Substantia nigra (tissue), 51 donors: ENCODE measurements at places on chromosomes 12 and 14.

- DNase-seq = no peak
Measured at GRCh38 chr12:119627686-119628085, 34.1 kb downstream of the TMEM233 start.

DNA sequence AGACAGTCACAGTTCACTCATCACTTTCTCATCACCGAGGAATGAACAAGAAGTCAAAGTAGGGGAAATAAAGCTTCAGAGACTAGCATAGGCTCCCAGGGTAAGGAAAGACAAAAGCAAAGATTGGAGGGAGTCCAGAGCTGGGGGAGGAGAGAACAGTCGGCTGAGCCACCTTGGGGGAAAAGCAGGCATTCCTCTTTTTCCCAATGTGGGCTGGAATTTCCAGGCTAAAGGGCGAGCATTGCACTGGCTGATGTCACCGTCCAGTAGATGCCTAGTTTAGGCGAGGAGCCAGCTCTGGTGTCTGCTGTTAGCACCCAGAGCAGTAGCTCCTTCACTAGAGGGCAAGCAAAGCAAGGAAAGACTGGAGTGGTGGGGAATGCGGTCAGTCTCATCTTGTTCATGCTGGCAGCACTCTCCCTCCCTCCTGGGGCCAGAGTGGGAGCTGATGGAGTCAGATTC, 8.5 kb upstream of the KRT75 start:
- no peak for DNase-seq

DNA sequence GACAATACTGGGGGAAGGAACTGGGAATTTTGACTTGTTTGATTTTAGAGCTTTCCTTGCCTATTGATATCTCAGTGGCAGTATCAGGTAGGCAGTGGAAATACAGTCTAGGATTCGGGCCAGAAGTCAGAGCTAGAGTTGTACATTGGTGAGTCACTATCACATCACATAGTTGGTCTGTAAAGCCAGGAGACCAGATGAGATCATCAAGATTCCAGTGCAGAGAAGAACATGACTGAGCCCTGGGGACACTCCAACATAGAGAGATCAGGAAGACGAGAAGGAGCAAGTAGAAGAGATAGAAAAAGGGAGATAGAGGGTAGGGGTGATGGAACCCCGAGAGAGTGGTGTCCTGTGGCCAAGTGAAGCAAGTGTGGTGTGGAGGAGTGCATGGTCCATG, 46.6 kb upstream of the NR1H4 start:
- DNase-seq = no peak

- DNase-seq = no peak
Measured at GRCh38 chr12:131639270-131639940, 71.5 kb upstream of the SFSWAP start.

DNA sequence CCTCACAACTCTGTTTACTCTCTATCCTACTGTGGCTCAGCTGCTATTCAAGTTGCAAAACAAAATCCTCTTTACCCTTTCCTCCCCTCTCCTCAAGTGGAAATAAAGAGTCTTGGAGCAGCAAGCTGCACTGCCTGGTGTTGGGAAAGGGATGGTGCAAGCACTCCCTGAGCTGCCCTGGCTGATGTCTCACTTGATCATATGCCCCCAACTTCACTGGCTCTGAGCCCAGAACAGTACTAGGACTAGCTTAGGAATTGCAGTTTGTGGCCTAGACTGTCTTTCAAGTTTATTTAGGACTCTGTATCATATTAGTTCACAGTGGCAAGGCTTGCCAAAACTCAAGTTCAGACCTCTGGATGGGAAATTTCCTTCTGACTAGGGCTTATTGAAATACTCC, 1683.8 kb upstream of the SEL1L start:
- no peak for DNase-seq

- DNase-seq = peak; percentile 1
Measured at GRCh38 chr14:59819446-59820088, 51.0 kb downstream of the RTN1 start.

DNA sequence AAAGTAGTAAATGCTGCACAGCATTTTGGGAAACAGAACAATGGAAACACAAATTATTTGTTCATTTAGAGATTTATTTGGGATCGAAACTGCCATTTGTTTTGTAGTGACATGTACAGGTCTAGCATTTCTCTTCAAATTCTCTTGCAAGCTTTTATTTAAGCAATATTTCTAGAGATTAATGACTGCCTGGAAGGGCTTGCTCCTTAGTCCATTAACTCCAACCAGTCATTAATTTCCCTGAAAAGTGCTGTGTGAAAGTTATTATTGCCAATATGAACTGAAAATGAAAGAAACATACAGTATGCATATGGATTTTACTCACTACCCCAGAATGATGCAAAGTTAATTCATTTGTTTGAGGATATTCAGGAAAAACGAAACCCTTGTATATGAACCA, 1349.6 kb upstream of the FLRT2 start:
- DNase-seq = no peak

DNA sequence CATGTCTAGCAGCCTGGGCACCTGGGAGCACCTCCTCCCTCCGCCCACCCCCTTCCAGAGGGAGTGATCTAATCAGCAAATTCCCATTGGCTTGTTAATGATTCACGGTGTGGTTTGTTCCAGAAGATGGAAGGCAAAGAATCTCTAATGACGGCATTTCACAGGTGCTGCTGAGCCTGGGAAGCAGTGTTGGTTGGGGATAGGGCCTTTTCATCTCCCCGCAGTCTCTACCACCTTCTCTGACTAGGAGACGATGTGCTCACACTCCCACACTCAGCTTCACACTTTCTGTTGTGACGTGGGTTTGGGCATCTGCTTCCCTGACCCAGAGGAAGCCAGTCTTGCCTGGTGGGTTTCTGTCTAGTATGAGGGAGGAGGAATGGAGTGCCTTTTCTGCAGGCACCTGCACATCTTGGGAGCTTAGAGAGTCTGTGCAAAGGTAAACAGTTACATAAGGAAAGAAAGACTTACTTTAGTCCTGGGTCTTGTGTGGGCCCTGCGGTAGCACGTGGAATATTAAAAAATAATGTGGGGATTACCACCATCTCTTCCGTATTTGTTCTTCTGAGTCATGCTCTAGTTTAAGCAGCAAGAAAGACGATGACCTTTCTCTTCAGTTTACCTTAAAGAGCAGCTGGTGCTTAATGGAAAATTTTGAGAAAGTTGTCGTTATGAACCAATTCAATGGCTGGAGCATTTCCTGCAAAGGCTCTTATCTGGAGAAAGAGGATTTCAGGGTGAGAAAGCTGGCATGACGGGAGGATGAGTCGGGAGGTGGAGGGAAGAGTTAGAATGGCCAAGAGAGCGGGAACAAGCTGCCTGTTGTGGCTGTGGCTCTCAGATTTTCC, 70.6 kb upstream of the ARHGAP5 start:
- no peak for DNase-seq

DNA sequence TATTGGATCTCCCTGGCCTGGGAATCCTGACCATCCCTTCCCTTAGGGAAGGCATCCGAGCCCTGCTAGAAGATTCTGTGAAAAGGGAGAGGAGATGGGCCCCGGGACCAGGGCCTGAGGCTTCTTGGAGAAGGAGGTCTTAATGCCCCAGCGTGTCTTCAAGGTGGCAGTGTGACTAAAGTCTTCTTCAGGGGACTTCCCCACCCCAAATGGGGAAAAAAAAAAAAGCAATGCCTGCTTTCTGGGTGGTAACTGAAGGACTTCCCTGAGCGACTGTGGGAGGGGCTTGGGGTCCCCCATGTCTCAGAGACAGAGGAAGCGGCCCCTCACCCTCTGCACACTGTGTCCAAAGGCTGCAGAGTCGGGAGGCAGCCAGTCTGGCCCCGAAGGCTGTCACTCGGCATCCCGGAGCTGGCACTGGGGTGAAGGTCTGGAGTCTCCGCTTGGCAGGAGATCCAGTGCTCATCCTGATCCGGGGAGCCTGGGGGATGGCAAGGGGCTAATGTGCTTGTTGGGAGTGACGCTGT, 7.8 kb upstream of the PGF start:
- no peak for DNase-seq

DNA sequence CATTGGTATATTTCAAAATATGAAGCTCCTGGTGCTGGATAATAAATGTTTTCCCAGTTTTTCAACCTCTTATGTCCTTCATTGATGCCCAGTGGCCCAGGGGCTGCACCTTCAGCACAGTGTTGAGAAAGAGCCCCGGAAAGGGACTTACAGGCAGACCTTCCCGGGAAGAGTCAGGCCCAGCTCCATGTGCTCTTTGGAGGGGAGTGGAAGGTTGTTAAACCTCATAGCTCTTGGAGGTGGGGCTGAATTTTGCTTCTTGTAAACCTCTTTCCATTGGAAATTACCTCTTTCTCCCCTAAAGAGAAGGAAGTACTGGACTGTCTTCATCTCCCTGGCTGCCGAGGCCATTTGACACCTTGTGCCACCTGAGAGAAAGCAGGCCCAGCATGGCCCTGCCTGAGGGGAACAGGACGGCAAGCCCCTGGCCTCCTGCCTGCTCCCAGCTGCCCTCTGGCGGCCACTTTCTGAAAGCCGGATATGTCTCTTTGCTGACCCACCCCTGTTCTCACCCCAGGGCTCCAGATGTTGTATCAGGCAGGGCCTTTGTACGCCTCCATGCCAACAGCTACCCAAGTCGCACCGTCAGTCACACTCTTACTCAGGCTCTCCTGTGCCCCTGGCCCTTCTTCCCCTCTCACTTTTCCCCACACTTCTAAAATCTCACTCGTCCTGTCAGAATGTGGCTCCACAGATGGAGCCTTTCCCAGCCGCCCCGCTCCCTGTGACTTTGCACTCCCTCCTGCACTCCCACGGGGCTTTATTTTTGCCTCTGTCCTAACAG, 43.0 kb downstream of the EVL start:
- DNase-seq = peak; percentile 81

- DNase-seq = no peak
Measured at GRCh38 chr14:99802301-99803105, 9.3 kb downstream of the EML1 start.
